ENCODE measurements at places on chromosomes 2 and 18. TPM values are rescaled to one million over a fixed set of nuclear protein-coding genes. Genes with fewer than 3 reads are reported as not detected.

NT5DC4 gene
- total RNA-seq: not detected

DNA sequence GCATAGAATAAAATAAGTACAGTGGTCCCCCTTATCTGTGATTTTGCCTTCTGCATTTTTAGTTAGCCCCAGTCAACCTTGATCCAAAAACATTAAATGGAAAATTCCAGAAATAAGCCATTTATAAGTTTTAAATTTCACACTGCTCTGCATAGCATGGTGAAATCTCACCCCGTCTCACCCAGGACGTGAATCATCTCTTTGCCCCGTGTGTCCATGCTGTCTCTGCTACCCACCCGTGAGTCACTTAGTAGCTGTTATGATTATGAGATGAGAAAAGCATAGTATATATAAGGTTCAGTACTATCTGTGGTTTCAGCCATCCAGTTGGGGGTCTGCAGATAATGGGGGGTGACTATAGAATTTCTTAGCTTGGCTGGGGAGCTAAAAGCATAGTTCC is 67.3 kb downstream of the RHBDD1 start:
- peak; percentile 66 for DNase-seq

- DNase-seq: no peak
Measured at GRCh38 chr2:72915907-72916742, 1.2 kb upstream of the EMX1 start.

- DNase-seq: no peak
Measured at GRCh38 chr18:77061946-77062517, 70.6 kb downstream of the MBP start.

GRCh38 chr2:195848119-195848899 is 191.3 kb downstream of the SLC39A10 start:
- DNase-seq: no peak

All from fibroblast of the aortic adventitia (primary cell).